ENCODE measurements at places on chromosomes 5 and 9. TPM values are rescaled to one million over a fixed set of nuclear protein-coding genes. Genes with fewer than 3 reads are reported as not detected.

The GABRG2 gene
- 0.26 TPM for polyA plus RNA-seq

The TMOD1 gene
- 1.8 TPM for polyA plus RNA-seq

The ANKRD34B gene
- not detected for polyA plus RNA-seq

The LPCAT1 gene
- polyA plus RNA-seq = 162 TPM

The IFNW1 gene
- polyA plus RNA-seq = not detected

The PDCD1LG2 gene
- 0.17 TPM for polyA plus RNA-seq

The C9orf50 gene
- 0.34 TPM for polyA plus RNA-seq

The PRUNE2 gene
- 3.0 TPM for polyA plus RNA-seq

The NINJ1 gene
- polyA plus RNA-seq = 51.0 TPM

The SLC34A1 gene
- polyA plus RNA-seq = not detected
